ENCODE measurements at places on chromosomes 13 and 19.

GRCh38 chr19:8449830-8450229, 5.1 kb downstream of the HNRNPM start:
- no peak for DNase-seq

DNA sequence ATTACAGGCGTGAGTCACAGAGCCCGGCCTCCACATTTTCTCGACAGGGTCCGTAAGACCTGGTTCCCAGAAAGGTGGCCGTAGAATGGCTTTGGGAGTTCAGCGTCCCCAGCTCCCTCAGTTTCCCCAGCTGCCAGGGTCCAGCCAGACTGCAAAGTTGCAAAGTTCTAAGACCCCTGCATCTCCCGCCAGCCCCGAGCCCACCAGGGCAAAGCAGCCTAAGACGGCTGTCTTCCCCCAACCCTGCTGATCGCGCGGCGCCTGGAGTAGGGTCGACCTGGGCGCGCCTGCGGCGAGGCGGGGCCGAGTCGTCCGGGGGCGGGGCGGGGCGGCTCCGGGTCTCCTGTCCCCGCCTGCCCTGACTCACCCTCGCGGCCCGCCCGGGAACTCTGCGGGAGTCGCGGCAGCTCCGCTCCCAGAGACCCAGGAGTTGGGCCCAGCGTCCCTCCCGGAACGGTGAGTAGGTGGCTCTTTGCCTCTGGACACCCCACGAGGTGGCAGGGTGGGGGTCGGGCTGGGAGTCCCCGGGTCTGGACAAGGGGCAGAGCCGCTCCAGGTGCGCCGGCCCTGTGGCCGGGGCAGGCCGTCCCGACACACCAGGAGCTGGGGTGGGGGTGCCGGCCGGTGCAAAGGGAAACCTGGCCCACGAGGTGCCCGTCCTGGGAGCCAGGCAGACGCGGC, at the start of gene LRRC8E:
LRRC8E (plus strand) TSS at position 366 of the 681 bp plus-strand sequence. CDS start 7,094 bp downstream, outside the sequence.
- no peak for DNase-seq

- no peak for DNase-seq
These were observed 87.8 kb downstream of the RAP2A start for GRCh38 chr13:97521726-97522125.

DNA sequence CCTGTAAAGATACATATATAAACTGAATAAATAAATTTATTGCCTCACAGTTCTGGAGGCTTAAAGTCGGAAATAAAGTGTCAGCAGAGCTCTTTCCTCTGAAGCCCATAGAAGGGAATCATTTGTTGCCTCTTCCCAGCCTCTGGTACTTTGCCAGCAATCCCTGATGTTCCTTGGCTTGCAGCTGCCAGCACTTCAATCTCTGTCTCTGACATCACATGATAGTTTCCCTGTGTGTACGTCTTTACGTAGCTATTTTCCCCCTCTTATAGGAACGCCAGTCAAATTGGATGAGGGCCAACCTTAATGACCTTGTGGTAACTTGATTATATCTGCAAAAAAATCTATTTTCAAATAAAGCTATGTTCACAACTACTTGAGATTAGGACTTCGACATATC, 250.9 kb downstream of the LIG4 start:
- DNase-seq: no peak

DNA sequence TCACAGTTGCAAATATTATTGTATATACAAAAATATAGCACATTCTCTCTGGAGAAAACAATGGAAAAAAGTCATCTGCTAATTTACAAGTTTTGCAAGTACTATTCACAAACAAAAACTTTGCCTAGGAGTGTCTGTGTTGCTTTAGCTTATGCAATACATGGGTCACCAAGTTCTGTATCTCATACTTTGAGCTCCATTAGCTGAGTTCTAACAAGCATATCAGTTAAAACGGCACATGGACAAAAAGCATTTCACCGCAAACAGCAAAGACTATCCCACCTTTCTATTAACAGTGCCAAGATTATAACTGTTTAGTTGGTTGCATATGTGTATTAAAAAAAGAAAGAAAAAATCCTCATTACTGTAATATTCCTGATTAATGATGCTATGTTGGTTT, 4.6 kb downstream of the SPRY2 start:
- no peak for DNase-seq

DNA sequence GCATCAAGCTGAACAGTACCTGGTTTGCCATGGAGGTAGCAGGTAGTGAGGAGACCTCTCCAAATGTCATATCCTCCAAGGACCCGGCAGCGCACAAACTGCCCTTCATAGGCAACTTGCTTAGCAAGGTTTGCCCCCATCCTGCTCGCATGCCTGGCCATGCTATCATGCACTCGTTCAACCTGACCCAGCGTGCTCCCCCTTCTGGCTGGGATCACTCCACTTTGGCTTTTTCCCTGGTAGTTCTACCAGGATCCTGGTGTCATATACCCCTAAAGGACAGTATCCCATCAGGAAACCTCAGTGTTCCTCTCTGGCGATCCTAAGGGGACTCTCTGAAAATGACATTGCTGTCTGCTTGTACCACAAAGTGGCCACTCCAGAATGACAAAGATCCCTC, 38.6 kb upstream of the ZNF30 start:
- no peak for DNase-seq

GRCh38 chr13:26480246-26480855, 77.1 kb upstream of the WASF3 start:
- no peak for DNase-seq

GRCh38 chr19:11560404-11561051, 1.5 kb upstream of the ELOF1 start:
- no peak for DNase-seq

DNA sequence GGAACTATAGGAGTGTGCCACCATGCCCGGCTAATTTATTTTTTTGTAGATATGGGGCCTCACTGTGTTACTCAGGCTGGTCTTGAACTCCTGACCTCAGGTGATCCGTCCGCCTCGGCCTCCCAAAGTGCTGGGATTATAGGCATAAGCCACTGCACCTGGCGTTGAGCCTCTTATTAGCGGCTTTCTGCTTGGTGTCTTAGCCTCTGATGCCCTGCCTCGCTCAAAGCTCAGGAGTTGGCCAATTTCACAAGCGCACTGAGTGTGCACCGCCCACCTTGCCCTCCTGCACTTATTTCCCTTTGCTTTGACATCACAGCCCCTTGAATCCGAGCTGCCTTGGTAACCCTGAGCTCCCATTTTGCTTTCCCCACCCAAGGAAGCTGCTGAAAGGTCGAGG, 10.1 kb downstream of the YIPF2 start:
- DNase-seq: no peak

DNA sequence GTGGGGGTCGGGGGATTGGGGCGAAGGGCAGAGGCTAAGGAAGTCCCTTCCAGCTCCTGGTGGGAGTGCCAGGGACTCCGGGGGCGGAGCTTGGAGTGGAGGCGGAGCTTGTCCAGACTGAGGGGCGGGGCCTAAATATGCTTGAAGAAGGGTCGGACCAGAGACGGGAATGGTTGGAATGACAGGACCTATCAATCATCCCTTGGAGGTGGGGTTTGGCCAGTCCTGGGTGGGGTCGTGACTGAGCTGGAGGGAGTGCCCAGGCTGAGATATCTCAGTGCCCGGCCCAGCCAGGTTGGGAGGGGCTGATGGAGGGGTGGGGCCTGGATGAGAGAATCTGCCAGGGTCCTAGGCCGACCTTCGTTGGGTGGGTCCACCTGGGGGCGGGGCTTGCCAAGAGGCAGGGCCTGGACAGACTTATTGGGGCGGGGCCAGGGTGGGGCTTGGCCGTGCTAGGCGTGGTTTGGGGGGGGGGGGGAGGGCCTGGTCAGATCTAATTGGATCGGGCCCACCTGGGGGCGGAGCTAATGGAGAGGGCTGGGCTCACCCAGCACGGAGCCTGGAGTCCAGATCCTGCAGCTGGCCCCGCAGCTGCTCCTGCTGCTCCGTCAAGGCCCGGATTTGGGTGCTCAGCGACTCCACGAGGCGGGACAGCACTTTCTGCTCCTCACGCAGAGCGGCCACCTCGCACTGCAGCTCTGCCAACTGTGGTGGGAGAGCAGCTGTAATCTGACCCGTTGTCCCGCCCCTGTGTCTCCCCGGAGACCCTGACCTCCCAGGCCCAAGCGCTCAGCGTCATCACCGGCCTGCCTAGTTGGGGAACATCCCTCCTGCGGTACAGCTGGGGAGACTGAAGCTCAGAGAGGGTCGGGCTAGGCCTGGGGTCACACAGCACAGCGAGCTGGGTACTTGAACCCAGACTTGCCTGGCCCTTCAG, 2.6 kb upstream of the WIZ start:
- DNase-seq: peak; percentile 27

DNA sequence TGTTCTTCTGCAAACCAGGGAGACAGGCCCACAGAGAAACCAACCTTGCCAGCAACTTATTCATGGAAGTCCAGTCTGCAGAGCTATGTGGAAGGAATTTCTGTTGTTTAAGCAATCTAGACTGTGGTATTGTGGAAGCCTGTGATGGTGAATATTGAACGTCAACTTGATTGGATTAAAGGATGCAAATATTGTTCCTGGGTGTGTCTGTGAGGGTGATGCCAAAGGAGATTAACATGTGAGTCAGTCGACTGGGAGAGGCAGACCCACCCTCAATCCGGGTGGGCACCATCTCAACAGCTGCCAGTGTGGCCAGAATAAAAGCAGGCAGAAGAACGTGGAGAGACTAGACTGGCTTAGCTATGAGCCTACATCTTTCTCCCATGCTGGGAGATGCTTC, 606.0 kb downstream of the EFNB2 start:
- DNase-seq: no peak

DNA sequence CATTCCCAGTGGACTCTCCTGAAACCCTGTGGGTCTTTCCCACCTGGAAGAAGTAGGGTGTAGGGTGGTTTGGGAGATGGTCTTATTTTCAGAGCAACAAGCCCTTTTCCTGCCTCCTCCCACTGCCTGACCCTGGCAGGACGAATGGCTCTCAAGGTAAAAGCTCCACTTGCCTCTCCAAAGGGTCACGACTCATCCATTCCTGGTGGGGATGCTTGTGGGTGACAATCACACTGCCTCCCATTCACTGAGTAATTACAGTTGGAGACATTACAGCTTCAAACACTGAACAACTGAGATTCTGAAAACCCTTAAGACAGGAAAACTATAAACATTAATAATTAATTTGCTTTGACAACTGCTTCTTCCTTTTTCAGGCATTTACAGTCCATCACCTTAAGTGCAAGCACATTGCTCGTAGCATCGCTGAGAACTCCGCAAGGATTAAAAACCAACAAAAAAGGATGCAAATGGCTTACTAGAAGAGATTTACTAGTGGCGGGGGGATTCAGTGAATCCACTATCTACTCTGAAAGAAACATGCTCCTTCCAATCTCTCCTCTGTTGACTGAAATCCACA, 199.6 kb upstream of the IRS2 start:
- no peak for DNase-seq

DNA sequence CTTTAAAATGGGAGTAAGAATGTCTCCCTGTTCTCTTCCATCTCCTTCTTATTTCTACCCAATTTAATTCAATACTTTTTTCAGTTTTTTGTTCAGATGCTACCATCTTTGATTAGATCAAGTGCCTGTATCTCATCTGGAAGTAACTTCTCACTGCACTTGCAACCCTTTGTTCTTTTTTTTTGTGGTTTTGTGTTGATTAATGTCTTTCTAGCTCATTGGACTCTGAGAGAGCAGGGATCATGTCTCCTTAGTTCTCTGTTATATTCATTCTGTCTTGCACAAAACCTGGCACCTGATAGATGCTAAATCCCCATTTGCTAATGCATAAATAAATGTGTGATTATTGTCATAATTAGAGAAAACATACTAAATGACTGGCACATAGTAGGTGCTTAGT, 834 bp upstream of the ITGBL1 start:
- no peak for DNase-seq

GRCh38 chr13:93326234-93326811, 99.7 kb downstream of the GPC6 start:
- no peak for DNase-seq

DNA sequence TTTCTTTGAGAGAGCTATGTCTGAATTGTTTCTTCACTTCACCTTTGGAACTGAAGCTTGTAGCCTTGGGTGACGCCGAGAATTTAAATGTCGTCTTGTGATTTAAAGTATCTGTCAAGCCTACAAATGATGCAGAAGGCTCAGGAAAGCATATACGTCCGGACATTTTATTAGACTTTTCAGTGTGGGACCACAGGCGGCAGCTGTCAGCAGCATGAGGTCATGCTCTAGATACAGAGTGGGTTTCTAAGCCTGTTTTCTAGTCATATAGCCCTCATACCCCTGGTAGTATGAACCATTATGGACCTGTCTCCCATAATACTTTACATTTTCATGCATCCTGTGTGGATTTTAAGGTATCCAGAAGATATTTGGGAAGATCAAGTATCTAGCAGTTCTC, 212.3 kb downstream of the ATP8A2 start:
- no peak for DNase-seq

- DNase-seq: no peak
These were observed 593 bp downstream of the CADM4 start for GRCh38 chr19:43638995-43639518.

GRCh38 chr13:113500530-113501265, 10.2 kb upstream of the DCUN1D2 start:
- DNase-seq: no peak

GRCh38 chr13:28492569-28493367, 2.2 kb downstream of the FLT1 start:
- DNase-seq: no peak

DNA sequence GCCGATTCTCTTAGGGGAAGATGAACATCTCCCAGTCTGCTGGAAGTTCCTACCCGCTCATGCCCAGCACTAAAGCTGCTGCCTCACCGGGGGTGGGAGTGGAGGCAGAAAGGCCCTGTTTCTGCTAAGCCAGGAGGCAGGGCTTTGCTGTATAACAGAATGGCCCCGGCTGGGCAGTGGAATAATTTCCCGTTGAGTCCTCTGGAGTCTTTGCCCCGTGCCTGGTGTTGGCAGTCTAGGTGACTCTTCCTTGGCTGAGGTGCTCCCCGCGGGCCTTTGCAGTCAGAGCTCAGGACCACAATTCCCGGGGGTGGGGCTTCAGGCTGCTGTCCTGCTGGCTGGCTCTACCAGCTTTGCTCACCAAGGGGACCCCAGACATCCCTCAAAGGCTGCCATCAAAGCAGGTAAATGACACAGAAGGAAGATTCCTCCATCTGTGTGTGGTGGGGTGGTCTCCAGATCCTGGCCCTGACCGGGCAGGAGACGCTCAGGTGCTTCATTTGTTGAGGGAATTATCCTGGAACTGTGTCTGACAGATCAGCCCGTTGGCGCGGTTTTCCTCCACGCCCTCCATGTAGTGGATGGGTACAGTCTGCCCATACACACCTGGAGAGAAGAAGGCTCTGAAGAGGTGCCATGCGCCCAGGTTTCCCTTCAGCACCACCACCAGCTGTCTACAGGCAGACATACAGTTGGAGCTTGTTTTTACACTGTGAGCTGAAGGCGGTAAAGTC, 209.9 kb downstream of the TEX29 start:
- no peak for DNase-seq

DNA sequence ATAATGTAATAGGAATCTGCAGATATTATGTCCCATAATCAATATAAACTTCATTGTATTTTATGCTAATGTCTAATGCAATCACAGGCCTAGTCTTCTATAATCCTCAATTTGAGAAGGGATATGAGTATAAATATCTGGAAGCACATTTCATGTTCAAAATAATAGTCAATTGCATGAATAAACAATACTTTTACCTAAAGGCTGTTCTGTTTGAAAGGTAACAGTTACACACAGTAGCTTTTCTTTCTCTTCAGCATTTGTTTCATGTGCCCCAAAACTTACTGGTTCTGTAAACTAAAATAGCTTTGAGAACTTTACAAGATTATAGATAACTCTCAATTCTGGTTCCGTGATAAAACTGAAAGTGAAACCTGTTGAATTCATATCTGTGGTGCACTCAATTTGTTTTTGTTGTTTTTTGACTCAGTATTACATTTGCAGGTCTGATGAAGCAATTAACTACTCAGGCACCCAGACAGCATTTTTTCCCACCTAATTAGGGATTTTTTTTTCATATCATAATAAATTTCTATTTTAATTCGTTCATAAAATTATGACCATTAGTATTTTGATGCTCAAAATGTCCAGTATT, 1193.8 kb downstream of the SLITRK1 start:
- DNase-seq: no peak
